Adipocyte (in vitro differentiated cells): ENCODE measurements at places on chromosomes 6 and 20.
A peak's percentile ranks its signal among the peaks of the same experiment; 100 is the strongest.

GRCh38 chr6:140319209-140319608 lies 944.8 kb upstream of the CITED2 start:
- peak; percentile 60 for DNase-seq

- DNase-seq, result no peak
Observed at GRCh38 chr20:45229264-45230056, 8.3 kb downstream of the SEMG2 start.

DNA sequence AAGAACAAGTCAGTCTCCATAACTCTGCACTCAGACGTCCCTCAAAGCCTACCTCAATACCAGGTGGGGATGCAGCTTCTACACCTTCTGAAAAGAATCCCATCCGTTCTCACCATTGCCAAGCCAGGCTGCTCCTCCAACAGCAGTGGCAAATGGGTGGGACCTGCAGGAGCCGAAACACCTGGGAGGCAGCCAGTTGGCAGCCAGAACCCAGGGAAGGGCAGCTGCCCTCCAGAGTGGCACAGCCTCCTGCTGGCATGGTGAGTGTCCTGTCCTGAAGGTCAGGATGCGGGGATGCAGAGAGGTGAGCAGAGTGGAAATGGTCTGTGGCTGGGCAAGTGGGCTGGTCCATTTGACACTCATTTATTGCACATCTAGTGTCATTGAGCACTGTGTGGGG lies 210.6 kb upstream of the CDH4 start:
- DNase-seq, result no peak

DNA sequence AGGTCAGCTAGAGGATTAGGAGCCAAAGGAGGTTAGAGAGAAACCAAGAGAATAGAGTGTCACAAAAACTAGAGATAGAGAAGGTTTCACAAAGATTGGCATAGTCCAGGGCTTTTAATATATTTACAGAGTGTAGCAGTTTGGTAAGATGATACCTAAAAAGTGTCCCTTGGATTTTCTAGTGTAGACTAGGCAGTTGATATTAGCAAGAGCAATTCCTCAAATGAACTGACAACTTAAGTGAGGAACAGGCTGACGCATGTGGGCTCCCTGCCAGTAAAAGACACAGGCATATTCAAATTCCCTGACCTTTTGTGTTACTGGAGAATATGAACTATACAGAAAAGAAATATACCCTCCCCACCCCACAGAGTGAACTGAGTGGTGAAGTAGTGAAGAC lies 40.1 kb downstream of the VTA1 start:
- no peak for DNase-seq

- DNase-seq, result peak; percentile 43
Observed at GRCh38 chr20:36085686-36086267, 68.8 kb upstream of the EPB41L1 start.

DNA sequence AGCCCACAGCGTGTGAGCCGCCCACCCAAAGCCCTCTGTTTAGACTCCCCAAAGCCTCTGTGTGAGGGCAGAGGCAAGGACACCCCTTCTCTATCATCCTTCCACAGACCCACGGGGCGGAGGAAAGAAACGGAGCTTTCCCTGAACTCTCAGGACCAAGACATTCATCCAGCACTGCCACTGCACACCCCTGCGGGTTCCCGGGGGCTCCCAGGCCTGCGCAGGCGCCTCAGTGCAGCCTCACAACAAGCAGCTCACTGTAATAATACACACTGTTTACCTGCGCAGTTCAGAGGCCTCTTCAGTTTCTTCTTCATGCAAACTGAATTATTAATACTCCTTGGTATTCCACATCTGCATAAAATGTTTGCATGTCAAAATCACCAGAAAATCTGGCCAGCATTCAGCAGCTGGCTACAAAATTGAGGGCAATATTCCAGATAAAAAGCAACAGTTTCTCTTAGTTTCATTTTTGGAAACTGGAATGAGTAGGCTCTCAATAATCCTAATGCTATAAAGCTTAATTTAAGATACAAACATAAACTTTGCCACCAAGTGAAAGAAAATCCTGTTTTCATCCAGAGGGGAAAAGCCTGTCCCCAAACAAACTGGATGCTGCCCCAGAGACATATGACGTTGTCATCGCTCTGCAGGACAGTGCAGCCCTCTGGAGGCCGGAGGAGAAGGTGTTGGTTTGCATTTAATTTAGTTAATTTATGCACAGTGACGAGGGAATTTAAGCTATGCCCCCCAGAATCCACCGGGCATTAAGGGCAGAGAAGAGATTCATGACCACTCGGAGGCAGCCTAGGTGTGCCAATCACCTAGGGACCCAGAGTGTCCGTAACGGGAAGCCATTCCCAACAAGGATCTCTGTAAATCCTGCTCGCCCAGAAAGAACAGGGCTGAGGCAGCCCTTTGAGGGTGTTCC lies 45.3 kb downstream of the NINL start:
- peak; percentile 67 for DNase-seq

- DNase-seq, result no peak
Observed at GRCh38 chr6:11556309-11556708, 18.8 kb downstream of the TMEM170B start.

GRCh38 chr6:42331019-42331418 lies 113.4 kb upstream of the MRPS10 start:
- no peak for DNase-seq

- no peak for DNase-seq
Observed at GRCh38 chr6:108565091-108565766, 4.5 kb downstream of the FOXO3 start.

GRCh38 chr6:97639702-97640101 lies 356.7 kb upstream of the MMS22L start:
- DNase-seq, result no peak
